NCI-H460 (cell line): ENCODE measurements at places on chromosomes 3 and 15.

DNA sequence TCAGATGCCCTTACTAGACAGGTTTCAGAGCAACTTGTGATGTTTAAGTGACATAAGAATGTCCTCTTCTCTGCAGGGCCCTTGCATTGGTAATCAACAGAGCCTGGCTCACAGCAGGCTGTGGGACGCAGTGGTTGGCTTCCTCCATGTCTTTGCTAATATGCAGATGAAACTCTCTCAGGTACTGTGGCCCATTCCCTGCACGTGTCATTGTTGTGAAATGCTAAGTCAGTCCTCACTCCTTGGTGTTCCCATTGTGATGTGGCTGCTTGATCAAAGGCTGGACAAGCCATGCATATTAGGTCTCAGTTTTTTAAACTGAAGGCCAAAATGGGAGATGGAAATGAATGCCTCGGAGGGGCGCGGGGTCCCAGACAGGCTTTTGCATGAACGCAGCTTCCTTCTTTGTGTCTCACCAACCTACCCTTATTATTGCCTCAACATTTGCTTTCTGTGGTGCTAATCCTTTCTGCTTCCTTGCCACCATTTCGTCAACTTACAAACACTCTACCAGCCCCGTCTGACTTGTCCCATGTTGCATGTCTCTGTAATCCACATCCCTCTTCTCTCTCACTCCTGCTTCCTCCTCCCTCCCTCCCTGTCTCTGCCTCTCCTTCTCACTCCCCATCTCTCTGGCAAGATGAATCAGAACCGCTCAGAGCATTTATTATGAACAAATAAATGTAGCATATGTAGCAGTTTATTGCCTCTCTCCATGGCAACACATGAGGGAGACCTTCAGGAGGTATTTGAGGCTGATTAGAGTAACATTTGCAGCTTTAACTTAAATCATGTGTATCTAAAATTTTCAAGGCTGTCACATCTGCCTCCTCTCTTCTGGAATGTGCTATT lies 133.2 kb upstream of the CHRM5 start:
- no peak for DNase-seq

DNA sequence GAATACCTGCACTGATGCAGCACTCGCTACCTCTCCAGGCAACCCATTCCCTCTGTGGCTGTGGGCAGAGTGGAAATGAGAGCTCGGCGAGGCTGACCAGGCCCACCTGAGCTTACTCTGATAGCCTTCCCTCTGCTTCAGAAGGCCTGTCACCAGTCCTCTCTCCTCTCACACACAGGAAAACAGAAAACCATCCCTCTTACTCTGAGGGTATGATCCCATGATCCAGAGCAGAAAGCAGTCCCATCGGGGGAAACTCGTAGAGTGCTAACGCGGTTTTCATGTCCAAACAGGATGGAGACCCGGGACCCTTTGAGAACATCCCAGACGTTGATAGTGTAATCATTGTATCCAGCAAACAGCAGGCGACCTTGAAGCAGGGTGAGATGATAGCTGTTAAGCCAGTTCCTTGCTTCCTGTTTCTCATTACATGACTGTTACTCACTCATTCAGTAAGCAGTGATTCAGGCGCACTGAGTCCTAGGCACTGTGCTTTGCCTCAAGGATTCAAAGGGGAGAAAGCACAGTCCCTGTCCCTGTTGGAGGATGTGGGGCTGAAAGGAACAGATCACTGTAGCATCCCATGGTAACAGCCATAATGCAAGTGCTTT lies 11.8 kb upstream of the BCL2L10 start:
- no peak for DNase-seq

- no peak for DNase-seq
Measured at GRCh38 chr3:159447841-159448240, 540.8 kb upstream of the IL12A start.

GRCh38 chr3:36981006-36981405 lies 11.9 kb downstream of the EPM2AIP1 start:
- no peak for DNase-seq

DNA sequence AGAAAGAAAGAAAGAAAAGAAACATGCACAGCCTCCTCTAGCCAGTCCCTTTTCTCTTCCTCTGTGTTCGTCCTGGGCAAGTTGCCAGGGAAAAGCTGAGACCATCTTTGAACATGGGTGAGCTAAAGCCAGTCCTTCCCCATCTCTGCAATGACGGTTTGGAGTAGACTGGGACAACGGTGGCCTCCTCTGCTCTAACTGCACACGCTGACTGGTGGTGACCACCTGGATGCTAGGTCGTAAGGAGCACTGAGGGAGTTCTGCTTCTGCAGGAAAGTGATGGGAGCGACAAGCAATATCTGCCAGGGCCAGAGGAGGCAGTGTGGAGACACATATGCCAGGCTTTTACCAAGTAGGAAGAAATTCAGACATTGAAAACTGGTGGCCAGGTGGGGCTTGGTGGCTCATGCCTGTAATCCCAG lies 111.7 kb downstream of the NUP210 start:
- DNase-seq, result peak; percentile 16

- DNase-seq, result no peak
Measured at GRCh38 chr3:61978460-61979419, 394.6 kb downstream of the FEZF2 start.

- peak; percentile 54 for DNase-seq
Measured at GRCh38 chr3:9302425-9303181, 53.2 kb upstream of the SRGAP3 start.

- no peak for DNase-seq
Measured at GRCh38 chr3:155292133-155292532, 1.4 kb downstream of the STRIT1 start.

DNA sequence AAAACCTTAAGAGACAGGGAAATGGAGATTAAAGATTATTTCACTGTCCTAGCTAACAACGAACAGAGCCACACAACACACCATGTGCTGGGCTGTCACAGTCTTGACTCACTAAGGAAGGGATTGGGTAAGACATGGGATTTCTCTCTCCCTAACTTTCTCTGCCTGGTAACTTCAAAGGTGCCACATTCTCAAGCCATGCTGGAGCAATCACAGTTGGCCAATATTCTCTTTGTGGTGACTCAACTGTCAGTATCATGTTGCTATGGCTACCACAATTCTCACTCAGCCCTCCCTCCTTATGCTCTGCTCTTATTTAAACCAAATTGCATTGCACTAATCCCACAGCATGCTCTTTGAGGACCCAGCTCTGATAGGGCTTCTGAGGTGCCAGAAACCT lies 74.0 kb downstream of the OXNAD1 start:
- DNase-seq, result no peak

DNA sequence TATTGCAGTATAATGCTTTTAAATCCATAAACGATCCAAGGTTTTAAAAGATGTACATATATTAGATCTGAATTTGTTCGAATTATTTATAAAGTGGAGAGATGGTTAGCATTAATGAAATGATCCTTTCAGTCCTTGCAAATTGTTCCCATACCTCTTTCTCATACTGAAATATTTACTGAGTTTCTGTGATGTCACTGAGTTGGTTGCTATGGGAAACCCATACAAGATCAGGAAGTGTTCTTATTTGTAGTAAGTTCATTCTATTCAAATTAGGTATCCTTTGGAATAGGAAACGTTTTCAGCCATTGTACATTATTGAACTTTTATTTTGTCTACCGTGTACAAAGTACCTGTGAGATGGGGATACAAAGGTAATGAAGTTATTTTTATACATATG lies 73.2 kb upstream of the CHL1 start:
- DNase-seq, result no peak

DNA sequence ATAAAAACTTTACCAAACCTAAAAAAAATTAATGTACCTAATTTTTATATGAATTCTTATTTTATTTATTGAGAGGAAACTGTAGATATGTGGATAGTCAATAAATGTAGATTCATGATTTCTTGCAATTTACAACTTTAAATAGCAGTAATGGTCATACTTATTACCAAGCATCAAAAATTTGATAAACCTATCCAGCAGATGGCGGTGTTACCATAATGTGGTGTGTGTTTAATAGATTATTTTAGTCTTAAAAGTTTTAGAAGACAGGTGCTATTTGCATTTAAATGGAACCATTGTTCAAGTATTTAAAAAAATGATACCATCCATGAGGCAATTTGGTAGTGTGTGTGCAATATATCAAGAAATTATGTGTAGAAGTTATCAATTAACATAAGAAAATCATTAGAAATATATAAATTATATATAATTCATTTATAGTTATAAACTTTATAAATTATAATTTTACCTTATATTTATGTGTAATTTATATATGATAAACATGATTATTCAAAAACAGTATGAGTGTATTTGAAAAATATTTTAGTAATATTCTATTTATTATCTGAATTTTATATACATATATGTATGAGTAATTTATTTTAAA lies 176.0 kb upstream of the BCHE start:
- peak; percentile 20 for DNase-seq

GRCh38 chr3:146024260-146024659 lies 136.7 kb downstream of the PLOD2 start:
- DNase-seq, result no peak

DNA sequence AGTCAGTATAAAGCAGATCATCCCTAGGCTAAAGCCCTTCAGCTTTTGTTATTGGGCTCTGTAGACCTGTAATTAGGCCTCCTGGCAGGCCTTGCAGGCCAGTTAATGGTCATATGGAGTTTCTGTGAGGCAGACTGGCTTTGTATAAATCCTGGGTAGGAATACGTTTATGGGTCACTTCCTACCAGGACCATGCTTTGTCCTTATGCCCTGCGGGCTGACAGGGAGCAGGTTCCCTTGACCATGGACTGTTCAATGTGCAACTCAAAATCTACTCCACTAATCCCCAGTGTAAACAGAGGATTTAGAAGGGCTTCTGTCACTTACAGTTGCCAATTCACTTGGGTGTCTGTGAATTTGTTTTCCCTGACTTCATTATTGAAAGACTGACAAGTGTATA lies 202.7 kb upstream of the MLF1 start:
- no peak for DNase-seq

DNA sequence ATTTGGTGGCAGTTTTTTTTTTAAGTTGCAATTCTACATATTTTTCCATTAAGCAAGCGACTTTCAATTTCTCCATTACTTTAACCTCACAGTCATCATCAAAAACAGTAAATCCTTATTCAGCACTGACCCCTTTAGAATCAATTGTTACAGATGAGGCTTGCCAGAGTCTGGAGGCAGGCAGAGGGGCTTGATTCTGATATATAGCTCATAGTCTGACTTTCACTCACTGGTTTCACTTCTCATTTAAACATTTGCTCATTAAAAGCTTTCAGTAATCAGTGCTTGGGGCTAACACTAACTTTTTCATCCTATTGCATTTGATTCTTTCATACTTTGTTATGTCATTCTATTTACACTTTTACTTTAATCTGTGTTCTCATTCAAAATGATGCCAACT lies 88.4 kb downstream of the PYDC2 start:
- DNase-seq, result no peak

DNA sequence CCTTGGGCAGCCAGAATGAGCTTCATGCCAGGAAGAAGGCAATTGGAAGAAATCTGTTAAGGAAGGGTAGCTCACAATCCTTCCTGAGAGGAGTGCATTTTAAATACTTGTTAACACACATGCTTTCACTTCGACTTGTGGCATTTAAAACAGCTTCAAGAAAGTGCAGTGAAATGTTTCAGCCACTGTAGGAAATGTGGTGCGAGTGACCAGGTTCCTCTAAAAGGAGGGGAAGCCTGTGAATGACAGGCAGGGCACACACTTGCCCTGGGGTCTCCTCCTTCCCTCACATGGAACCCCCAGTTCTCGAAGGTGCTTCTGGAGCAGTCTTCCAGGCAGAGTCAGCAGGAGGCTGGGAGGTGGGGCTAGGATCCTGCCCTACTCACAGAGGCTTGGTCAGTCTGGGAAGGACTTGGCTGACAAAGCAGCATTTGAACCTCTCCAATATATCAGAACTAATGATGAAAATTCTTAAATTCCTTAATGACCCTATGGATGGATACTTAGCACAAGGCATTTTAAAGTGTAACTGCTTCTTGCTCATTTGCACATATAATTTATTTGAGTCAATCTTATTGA lies 358.6 kb downstream of the CHST2 start:
- no peak for DNase-seq

GRCh38 chr3:60421749-60422446 lies 829.4 kb downstream of the FHIT start:
- no peak for DNase-seq

DNA sequence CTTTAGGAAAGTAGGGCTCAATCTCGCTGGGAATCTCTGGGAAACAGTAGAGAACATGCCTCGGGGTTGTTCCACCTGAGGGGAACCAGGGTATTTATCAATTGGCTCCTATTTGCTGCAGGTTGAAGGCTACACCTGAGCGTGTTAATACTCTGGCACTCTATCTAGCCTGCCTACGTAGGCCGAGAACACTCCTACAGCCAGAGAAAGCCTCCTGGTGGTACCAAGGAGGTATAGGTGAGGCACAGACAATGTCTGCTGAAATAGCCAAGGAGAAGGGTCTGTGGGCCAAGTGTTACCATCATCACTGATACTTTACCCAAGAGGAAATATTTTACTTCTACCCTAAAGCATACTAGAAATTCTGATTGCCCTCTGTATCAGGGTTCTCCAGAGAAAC lies 341.0 kb upstream of the UBE2E2 start:
- DNase-seq, result no peak

DNA sequence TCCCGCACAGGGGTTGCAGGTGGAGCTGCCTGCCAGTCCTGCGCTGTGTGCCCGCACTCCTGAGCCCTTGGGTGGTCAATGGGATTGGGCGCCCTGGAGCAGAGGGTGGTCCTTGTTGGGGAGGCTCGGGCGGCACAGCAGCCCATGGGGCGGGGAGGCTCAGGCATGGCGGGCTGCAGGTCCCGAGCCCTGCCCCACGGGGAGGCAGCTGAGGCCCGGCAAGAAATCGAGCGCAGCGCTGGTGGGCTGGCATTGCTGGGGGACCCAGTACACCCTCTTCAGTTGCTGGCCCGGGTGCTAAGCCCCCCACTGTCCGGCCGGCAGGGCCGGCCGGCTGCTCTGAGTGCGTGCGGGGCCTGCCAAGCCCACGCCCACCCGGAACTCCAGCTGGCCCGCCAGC lies 27.9 kb downstream of the NCK1 start:
- DNase-seq, result no peak

DNA sequence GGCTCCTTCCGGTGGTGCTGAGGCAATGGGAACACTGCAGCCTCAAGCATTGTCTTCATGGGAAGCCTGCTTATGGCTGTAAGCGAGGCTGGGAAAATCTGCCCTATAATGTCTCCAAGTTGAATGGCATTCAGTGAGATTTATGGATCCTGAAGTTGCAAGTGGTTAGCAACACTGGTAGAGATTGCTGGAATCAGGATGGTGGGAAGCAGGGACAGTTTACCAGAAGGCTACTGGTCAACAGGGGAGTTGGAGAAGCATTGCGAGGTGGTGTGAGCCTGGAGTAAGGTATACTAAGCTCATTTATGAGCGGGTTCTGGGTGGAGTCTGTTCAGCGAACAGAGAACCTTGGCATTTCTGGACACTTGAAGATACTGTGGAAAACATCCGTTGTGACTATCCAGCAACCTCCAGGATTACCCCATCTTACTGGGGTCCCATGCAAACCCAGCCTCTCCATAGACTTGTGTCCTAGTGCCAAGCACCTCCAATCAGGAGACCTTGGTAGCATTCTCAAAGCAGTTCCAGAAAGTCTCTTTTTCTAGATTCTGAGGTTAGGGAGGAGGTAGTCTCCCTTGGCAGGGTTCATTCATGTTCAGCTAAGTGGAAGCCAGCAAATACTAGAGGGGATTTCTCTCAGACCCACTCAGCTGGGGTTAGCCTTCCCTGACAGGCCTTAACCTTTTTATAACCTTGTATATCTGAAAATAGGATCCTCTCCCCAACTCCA lies 7.3 kb downstream of the RPSA start:
- no peak for DNase-seq
